ENCODE measurements at places on chromosomes 6 and 20.

GRCh38 chr20:59786801-59787537 lies 146.5 kb downstream of the SYCP2 start:
- peak; percentile 29 for DNase-seq

DNA sequence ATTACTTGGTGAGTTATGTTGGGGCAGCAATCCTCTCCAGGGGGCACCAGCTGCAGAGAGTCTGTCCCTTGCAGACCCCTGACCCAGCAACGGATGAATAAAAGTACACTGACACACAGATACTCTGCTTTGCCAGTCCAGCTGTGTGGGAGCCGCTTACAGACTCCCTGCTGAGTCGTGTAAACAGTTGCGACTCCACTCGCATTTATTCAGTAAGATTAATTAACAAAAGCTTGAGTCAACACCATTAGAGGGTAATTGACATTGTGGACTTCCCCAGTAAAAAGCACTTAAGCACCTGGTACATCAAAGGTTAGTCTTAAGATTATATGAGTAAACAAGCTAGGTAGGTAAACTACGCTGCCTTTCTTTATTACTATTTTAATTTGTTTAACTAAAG lies 92.0 kb upstream of the TMEM181 start:
- no peak for DNase-seq

GRCh38 chr6:7974565-7974937 lies 64.0 kb upstream of the TXNDC5 start:
- DNase-seq = no peak

DNA sequence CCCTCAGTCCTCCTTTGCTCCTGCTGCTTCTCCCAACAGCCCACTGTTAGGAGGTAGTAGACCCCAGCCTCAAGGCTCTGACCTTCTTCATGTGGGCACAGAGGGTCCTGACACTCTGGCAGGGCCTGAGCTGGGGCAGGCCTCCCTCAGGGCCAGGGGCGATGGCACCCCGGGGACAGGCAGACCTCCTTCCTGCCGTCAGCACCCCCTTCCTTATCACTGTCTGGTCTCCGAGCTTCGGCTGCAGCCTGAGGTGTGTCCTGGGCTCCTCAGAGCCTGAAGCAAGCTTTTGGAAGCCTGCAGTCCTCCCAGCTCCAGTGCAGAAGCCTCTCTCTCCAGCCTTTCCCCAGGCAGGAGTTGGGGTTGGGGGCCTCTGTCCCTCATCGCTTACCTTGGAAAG lies 22.0 kb downstream of the SPDEF start:
- no peak for DNase-seq

DNA sequence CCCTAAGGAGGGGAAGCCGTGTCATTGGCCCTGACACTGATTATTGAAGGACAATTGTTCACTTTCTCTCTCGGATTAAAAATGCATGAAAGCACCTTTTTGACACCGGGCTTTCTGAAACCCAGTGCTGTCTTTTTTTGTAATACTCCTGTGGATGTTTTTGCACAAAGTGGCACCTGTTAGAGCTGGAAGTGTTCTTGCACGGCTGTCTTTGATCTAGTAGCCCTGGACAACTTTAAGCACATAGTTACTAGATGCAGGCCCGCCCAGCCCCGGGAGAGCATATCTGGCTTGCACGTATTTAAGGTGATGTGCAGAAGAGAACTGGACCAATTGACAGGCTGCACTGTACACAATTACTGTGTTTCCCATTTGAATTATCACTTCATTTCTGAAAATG lies 72.6 kb downstream of the ARID1B start:
- no peak for DNase-seq

- DNase-seq = no peak
These were observed 48.1 kb downstream of the CTCFL start for GRCh38 chr20:57476641-57477461.

- no peak for DNase-seq
These were observed 3.3 kb downstream of the KCNK5 start for GRCh38 chr6:39225946-39226437.

DNA sequence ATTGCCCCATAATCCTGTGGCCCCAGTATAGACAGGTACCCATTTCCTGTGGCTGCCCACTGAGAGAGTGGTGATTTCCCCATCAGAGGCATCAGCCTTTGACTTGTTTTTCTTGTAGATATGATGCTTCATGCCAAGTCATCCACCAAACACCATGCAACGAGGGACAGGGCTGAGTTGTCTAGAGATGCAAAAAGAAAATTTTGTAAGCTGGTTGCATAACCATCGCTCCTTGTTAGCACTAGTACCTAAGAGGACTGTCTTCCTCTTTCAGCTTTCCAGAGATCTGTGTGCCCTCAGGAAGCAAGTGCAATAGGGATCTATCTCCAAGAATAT lies 166.8 kb downstream of the BCAS1 start:
- DNase-seq = no peak

DNA sequence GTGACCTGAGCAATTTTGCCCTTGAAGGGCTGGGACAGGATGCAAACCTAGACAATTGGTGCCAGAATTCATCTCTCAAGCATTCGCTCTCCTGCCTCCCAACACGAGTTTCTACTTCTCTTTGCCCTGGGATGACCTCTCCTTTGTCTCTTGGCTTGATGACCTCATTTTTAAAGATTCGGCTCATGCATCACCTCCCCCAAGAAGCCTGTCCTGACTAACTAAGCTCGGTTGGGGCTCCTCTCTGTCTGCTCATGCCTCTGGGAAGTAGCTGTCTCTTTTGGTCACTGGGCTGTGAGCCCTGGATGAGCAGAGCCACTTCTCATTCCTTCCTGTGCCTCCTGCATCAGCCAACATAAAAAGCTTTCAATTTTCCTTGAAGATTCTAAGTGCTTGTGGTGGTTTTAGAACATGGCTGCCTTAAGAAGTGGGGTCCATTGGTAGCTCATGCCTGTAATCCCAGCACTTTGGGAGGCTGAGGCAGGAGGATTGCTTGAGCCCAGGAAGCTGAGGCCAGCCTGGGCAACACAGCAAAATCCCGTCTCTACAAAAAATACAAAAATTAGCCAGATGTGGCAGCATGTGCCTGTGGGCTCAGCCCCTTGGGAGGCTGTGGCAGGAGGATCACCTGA lies 11.1 kb upstream of the TCF15 start:
- DNase-seq = peak; percentile 37

GRCh38 chr6:45855642-45856394 lies 159.8 kb downstream of the CLIC5 start:
- no peak for DNase-seq

GRCh38 chr20:62368392-62368975 lies 1.4 kb upstream of the LAMA5 start:
- DNase-seq = no peak

GRCh38 chr6:10618409-10618808 lies 76.0 kb downstream of the C6orf52 start:
- no peak for DNase-seq

DNA sequence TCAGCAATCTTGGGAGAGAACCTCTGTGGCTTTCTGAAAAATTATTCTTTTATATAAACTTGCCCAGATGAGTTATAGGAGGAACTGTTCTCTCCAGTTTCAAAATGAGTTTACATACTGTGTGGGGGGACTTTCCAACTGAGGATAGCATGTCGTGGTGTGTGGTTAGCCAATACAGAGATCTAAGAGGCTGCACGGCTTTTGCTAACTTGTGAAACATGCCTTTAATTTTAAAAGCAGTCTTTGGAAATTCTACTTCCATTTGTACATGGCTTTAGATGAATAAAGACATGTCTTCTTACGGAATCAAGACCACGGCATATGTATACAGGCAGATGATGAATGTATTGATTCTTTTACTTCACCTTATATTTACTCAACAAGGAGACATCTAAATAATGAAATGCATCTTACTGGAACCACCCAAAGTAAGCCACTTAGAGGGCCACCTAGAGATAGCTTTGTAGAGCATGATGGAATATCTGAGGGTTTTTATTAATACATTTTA lies 39.8 kb downstream of the HIVEP1 start:
- peak; percentile 42 for DNase-seq

GRCh38 chr6:3875486-3875885 lies 26.3 kb downstream of the FAM50B start:
- no peak for DNase-seq

- peak; percentile 97 for DNase-seq
These were observed 556 bp downstream of the BEND6 start for GRCh38 chr6:56955171-56956155.

DNA sequence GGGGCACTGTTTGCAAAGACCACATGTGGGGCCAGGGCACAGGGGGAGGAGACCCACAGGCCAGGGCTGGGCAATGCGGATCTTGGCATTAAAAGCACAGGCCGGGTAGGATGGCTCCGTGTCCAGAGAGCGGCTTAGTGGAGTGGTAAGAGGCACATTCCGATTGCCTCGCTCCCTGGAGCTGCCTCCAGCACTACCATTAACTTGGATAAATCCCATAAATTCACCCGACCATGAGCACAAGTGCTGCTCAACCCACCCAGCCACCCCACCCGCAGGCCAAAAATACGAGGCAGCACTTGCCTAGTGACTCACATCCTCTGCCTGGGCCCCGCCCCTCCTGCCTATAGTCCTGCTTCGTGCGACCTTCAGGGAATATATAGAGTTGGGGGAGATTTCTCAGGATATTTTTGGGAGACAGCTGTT lies 67.5 kb upstream of the QKI start:
- DNase-seq = no peak

Data from SJSA1 (cell line).